ENCODE measurements at places on chromosomes 12 and 14. TPM values are rescaled to one million over a fixed set of nuclear protein-coding genes. Genes with fewer than 3 reads are reported as not detected.

RIN3 gene
- 6.6 TPM for total RNA-seq

DNA sequence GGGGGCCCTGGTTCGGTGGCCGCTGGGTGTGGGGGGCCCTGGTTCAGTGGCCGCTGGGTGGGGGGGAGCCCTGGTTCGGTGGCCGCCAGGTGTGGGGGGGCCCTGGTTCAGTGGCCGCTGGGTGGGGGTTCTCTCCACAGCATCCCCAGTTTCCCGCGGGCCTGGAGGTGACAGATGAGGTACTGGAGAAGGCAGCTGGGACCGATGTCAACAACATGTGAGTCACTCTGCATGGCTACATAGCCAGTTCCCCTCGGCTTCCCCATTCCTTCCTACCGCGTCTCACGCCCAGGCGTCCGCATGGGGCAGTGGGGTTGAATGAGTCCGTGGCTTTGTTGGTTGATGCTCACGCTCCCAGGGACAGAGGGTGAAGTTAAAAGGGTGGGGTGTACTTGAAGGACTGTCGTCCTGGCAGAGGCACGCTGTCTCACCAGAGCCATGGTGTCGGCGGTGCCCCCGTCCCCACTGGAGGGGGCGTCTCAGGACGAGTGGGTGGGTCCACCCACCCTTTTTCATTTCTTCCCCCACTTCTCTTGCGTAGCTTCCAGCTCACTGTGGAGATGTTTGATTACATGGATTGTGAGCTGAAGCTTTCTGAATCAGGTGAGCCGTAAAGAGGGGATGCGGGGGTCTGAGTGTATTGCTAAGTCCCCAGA is 15.6 kb downstream of the HIP1R start:
- no peaks in the 10 kb centered on the region for H3K27me3 ChIP-seq
- peaks cover 61% of the 10 kb centered on the region for H3K4me1 ChIP-seq
- H3K27ac ChIP-seq = peak overlapping the region; percentile 47
- H3K4me3 ChIP-seq = no peak overlapping the region
- peaks cover 10% of the 10 kb centered on the region for H3K36me3 ChIP-seq
- DNase-seq = no peak

- no peaks in the 10 kb centered on the region for H3K36me3 ChIP-seq
- no peak overlapping the region for H3K27ac ChIP-seq
- no peak overlapping the region for H3K4me3 ChIP-seq
Measured at GRCh38 chr12:98750511-98750910, 105.4 kb downstream of the APAF1 start.

- DNase-seq = no peak
- H3K4me1 ChIP-seq = no peaks in the 10 kb centered on the region
- no peak overlapping the region for H3K4me3 ChIP-seq
- H3K27ac ChIP-seq = no peak overlapping the region
- no peaks in the 10 kb centered on the region for H3K36me3 ChIP-seq
Measured at GRCh38 chr12:8603856-8604255, 8.8 kb downstream of the AICDA start.

DNA sequence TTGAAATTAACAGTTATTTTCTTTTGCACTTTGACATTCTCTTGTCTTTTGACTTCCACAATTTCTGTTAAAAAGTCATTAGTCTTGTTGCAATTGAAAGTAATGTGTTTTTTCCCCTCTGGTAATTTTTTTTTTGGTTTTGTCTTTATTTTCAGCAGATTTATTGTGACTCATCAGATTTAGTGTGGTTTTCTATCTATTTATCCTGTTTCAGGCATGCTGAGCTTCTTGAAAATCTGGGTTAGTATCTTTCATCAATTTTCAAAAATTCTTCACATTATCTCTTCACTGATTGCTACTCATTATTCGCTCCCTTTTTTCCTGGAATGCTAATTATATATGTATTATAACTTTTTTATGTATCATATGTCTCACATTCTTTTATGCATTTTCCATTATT is 15.3 kb upstream of the NTF3 start:
- H3K36me3 ChIP-seq = no peaks in the 10 kb centered on the region
- no peak for DNase-seq
- H3K4me1 ChIP-seq = no peaks in the 10 kb centered on the region
- no peaks in the 10 kb centered on the region for H3K27me3 ChIP-seq

TNS2 gene
- 76.2 TPM for total RNA-seq

- no peak for DNase-seq
- H3K4me3 ChIP-seq = no peak overlapping the region
- no peaks in the 10 kb centered on the region for H3K27me3 ChIP-seq
- H3K27ac ChIP-seq = no peak overlapping the region
Measured at GRCh38 chr12:64745259-64745807, 13.9 kb downstream of the GNS start.

BCL11B gene
- total RNA-seq = 0.43 TPM

- H3K4me3 ChIP-seq = no peak overlapping the region
- H3K4me1 ChIP-seq = peaks cover 18% of the 10 kb centered on the region
- no peak for DNase-seq
- H3K27ac ChIP-seq = no peak overlapping the region
- no peaks in the 10 kb centered on the region for H3K36me3 ChIP-seq
Measured at GRCh38 chr12:52119398-52120254, 40.1 kb downstream of the SMIM41 start.

ANKRD33 gene
- not detected for total RNA-seq

ALG10B gene
- total RNA-seq = 2.6 TPM

GRCh38 chr12:59938190-59938962 is 342.5 kb downstream of the SLC16A7 start:
- no peaks in the 10 kb centered on the region for H3K4me1 ChIP-seq
- DNase-seq = no peak
- H3K36me3 ChIP-seq = no peaks in the 10 kb centered on the region
- H3K27me3 ChIP-seq = no peaks in the 10 kb centered on the region

CCDC184 gene
- total RNA-seq = 0.37 TPM

HAL gene
- total RNA-seq = 0.93 TPM

KRT73 gene
- total RNA-seq = not detected

DNA sequence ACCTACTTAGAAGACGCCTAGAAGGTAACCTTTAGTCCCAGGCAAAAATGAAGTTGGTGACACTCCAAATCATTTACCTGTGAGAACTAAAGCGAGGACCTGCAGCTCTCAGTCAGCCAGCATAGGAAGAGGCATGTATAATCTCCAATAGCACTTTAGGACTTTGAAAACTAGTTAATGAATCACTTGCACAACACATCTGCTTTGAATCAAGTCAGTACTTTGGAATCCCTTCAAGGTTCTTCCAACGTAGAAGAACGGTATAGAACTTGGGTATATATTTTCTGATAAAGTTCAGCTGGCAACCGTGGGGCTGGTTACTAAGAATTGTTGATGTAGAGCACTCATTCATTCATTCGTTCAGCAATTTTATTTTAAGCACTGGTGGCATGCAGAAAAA is 251.9 kb downstream of the TMEM132D start:
- no peak for DNase-seq
- H3K27ac ChIP-seq = no peak overlapping the region
- H3K4me1 ChIP-seq = no peaks in the 10 kb centered on the region
- H3K4me3 ChIP-seq = no peak overlapping the region
- no peaks in the 10 kb centered on the region for H3K27me3 ChIP-seq
- no peaks in the 10 kb centered on the region for H3K36me3 ChIP-seq

DNA sequence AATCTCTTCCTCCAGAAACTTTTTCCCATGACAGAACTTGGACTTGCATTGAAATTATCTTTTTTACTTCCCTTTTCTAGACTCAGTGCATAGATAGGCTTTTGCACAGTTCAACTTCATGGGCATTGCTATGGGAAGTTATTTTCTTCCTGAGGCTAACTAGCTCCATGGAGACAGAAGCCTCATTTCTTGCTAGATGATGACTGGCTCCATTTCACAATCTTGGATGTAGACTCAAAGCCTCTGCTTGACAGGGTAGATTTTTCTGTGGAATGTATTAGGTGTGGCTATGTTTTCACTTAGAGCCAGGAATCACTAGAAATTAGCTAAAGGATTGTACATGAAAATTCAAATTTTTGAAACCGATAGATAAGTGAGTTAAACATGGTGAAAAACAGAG is 884.1 kb upstream of the MGAT4C start:
- no peaks in the 10 kb centered on the region for H3K4me1 ChIP-seq
- no peak overlapping the region for H3K27ac ChIP-seq
- no peaks in the 10 kb centered on the region for H3K27me3 ChIP-seq
- H3K36me3 ChIP-seq = no peaks in the 10 kb centered on the region
- no peak overlapping the region for H3K4me3 ChIP-seq

DNA sequence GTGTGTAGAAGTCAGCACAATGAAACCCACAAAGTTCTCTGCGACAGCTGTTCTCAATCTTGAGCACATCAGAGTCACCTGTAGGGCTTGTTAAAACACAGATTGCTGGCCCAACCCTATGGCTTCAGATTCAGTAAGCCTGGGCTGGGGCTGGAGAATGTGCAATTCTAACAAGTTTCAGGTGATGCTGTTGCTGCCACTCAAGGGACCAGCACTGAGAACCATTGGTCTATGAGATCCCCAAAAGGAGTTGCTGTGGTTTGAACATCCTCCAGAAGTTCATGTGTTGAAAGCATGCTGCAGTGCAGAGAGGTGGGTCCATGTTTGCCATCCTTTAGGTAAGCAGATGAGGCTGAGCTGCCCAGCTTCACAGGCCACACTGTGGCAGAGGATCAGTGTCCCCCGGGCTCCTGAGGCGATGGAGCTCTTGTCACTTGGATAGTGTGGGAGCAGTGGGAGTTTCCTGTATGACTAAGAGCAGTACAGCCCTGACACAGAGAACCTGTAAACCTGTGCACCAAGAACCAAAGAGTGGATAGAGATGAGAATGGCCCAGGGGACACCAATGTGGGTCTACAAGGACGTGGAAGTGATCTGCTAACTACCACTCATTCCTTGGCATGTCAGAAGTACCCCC is 8.0 kb upstream of the RTRAF start:
- no peaks in the 10 kb centered on the region for H3K4me1 ChIP-seq
- H3K27ac ChIP-seq = no peak overlapping the region
- no peak for DNase-seq
- H3K36me3 ChIP-seq = no peaks in the 10 kb centered on the region
- no peaks in the 10 kb centered on the region for H3K27me3 ChIP-seq

KRT2 gene
- total RNA-seq = not detected

UBE2N gene
- 41.5 TPM for total RNA-seq

AMN1 gene
- total RNA-seq = 10.4 TPM

DNA sequence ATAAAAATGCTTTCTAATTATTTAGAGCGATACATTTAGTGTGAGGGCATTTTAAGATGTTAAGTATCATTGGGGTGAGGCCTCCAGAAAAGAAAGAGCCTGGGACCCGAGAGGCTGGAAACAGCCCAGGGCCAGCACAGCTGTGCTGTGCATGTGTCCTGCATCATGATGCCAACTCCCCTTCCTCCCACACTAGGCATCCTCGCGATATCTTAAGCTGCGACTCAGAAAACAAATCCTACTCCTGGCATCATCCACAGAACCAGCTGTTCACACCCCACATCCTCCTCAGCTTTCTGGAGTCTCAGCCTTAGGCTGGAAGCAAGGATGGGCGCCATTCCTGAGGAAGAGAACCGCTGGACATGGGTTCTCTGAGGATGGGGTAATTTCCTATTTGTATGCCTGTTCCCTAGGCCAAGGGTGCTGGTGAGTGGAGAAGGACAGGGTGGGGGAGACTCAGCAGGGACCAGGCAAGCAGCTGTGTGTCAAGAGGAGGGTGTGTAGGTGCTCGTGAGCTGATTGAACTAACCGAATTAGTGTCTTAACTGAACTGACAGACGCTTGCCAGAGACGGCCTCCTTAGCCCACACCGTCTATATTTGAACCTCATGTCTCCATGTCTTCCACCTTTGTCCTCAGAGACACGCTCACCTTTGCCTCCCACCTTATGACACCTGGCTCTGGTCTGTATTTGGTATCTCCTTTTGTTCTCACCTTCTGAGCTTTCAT is 15.6 kb upstream of the MCRS1 start:
- no peak for DNase-seq
- H3K4me3 ChIP-seq = no peak overlapping the region
- peaks cover 7% of the 10 kb centered on the region for H3K36me3 ChIP-seq
- no peaks in the 10 kb centered on the region for H3K27me3 ChIP-seq
- peak overlapping the region; percentile 47 for H3K27ac ChIP-seq
- H3K4me1 ChIP-seq = peaks cover 38% of the 10 kb centered on the region

GRCh38 chr14:64091217-64091616 is 203.0 kb downstream of the ESR2 start:
- no peak for DNase-seq
- peaks cover 11% of the 10 kb centered on the region for H3K36me3 ChIP-seq
- no peak overlapping the region for H3K4me3 ChIP-seq
- H3K27ac ChIP-seq = no peak overlapping the region

CGRRF1 gene
- 12.4 TPM for total RNA-seq

- no peak overlapping the region for H3K4me3 ChIP-seq
- DNase-seq = no peak
- H3K27ac ChIP-seq = no peak overlapping the region
Measured at GRCh38 chr12:2642176-2642892, 152.4 kb upstream of the FKBP4 start.

DNA sequence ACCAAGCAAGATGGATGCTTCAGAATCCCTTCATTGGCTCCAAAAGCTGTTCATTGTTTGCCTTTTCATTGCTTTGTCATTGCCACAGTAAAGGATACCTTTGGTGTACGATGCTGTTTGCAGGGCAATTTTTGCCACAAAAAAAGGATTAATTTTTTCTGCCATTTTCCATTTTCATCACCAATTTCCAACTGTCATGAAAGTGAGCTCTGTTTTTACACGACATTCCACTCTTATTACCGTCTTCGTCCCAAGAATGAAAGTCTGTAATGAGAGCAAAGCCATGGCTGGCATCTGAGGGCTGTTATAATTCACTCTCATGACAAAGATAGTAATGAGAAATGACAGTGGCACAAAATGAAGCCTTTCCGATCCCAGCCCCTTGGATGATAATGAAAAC is 272.7 kb upstream of the DCN start:
- no peaks in the 10 kb centered on the region for H3K27me3 ChIP-seq
- no peak overlapping the region for H3K27ac ChIP-seq
- no peaks in the 10 kb centered on the region for H3K4me1 ChIP-seq
- DNase-seq = no peak
- no peaks in the 10 kb centered on the region for H3K36me3 ChIP-seq

DNA sequence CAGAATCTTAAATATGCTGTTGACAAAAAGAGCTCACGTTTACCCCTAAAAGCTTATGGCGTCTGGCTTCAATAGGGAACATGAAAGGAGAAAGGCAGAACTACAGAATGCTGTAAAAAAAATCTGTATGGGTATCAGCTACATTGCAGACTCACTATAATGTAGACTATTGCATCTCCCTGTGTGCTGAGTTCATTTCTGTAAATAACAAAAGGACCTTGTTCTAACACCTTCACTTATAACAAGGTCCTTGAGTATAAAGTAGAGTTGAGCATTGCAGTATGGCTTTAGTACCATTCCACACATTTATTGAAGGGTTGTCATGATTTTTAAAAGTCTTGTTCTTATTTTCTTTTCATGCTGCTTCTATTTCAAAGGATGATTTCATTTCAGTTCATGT is 165.3 kb downstream of the NPAS3 start:
- H3K27me3 ChIP-seq = no peaks in the 10 kb centered on the region
- no peaks in the 10 kb centered on the region for H3K36me3 ChIP-seq
- no peak overlapping the region for H3K4me3 ChIP-seq
- DNase-seq = no peak
- no peaks in the 10 kb centered on the region for H3K4me1 ChIP-seq
- no peak overlapping the region for H3K27ac ChIP-seq

- DNase-seq = no peak
- no peaks in the 10 kb centered on the region for H3K27me3 ChIP-seq
- no peak overlapping the region for H3K4me3 ChIP-seq
Measured at GRCh38 chr12:12546314-12546772, 16.3 kb downstream of the DUSP16 start.

GRCh38 chr12:25491396-25492325 is 61.4 kb downstream of the LMNTD1 start:
- H3K27ac ChIP-seq = no peak overlapping the region
- no peaks in the 10 kb centered on the region for H3K27me3 ChIP-seq
- H3K36me3 ChIP-seq = no peaks in the 10 kb centered on the region
